ENCODE measurements at places on chromosomes 4 and X. TPM values are rescaled to one million over a fixed set of nuclear protein-coding genes. Genes with fewer than 3 reads are reported as not detected.

Gene CXCL8
- total RNA-seq = 24.9 TPM

Gene BLTP1
- 15.5 TPM for total RNA-seq

Gene TCEAL2
- total RNA-seq = 3.6 TPM

Gene MGARP
- 0.14 TPM for total RNA-seq

Gene S100G
- not detected for total RNA-seq

Gene PGAM4
- total RNA-seq = not detected

Gene F8A3
- not detected for total RNA-seq

Gene UGT2A1
- not detected for total RNA-seq

Gene MAGEB2
- total RNA-seq = not detected
